ENCODE measurements at places on chromosomes 5 and 9. TPM values are rescaled to one million over a fixed set of nuclear protein-coding genes. Genes with fewer than 3 reads are reported as not detected.

Gene PHF24
- total RNA-seq = 0.67 TPM

Gene OR1J4
- not detected for total RNA-seq

Gene CREB3
- 50.7 TPM for total RNA-seq

Gene PCDHA5
- total RNA-seq = 0.49 TPM

Gene DBN1
- total RNA-seq = 62.3 TPM

All from thyroid gland (tissue), 4 donors.